EL (cell line): ENCODE measurements at places on chromosomes 1 and 21.

- no peak for DNase-seq
Observed at GRCh38 chr1:217599154-217599553, 31.7 kb downstream of the GPATCH2 start.

GRCh38 chr1:187038784-187039183 is 210.0 kb downstream of the PLA2G4A start:
- DNase-seq, result peak; percentile 4

- DNase-seq, result peak; percentile 52
Observed at GRCh38 chr1:62144238-62144831, 50.3 kb upstream of the L1TD1 start.

DNA sequence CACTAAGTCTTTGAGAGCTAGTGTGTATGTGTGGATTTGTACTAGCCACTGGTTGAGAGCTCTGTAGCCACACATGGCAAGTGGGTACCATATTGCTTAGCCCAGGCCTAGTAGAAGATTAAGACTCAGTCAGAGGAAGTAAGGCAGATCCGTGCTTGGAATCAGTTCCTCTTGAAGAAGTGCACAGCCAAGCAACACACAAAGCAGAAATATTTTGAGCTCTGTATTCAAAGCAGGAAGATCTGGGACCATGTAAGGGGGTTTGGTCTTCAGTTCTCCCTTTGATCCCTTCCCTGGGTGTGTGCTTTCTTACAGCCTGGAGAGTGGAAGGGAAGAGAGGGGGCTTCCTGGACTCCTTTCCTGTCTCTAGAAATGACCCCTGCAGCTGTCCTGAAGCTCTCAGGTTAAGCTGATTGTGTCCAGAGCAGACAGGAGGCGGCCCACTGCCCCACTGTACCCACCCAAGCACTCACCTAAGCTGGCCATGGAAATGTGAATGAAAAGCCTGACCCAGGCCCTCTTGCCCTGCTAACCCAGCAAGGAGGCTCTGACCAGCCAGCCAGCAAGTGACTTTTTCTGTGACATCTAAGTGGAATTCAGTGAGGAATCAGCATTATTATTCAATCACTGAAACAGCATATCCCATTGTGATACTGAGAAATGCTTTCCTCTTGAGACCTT is 3.6 kb downstream of the ETS2 start:
- DNase-seq, result no peak

DNA sequence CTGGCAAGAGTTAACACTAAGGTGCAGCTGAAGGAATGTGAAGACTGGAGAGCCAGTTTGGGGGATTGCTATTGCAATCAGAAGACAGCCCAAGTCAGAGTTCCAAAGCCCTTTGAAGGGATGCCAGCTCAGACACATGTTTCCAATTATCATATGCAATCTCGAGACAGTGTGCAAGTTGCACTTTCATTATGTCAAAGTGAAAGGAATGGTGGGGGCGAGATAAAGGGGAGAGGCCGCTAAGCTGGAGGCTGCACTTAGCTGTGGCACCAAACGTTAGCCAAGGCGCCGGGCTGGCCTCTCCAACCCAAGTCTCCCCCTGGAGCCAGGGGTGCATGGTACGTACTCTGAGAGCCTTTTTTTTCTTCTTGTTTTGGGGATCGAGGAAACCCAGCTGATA is 58.0 kb downstream of the NGF start:
- peak; percentile 96 for DNase-seq

GRCh38 chr21:36706951-36707762 is 8.2 kb downstream of the SIM2 start:
- no peak for DNase-seq

GRCh38 chr1:47991673-47992072 is 5.5 kb downstream of the TRABD2B start:
- no peak for DNase-seq

- DNase-seq, result no peak
Observed at GRCh38 chr1:204502241-204502640, 7.6 kb upstream of the PIK3C2B start.

DNA sequence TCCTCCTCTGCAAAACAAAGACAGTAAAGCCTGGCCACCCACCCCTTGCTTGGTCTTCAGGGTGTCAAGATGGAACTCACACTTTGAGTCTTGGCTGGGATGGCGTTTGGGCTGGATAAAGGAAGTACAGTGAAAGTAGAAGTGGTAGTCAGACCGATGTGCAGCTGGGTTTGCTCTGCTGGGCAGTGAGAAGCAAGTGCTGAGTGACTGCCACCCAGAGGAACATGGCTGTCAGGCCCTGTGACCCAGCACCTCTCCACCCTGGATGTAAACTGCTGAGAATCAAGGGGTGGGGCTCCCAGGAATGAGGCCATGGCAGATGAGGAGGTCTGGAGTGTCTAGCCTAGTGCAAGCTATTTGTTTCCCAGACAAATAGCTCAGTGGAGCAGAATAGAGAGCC is 51.2 kb downstream of the POFUT2 start:
- no peak for DNase-seq

- DNase-seq, result no peak
Observed at GRCh38 chr1:170698301-170699275, 34.7 kb downstream of the PRRX1 start.

- peak; percentile 14 for DNase-seq
Observed at GRCh38 chr1:87880764-87881163, 552.1 kb downstream of the LMO4 start.

- DNase-seq, result no peak
Observed at GRCh38 chr1:157983787-157984186, 9.7 kb upstream of the KIRREL1 start.

DNA sequence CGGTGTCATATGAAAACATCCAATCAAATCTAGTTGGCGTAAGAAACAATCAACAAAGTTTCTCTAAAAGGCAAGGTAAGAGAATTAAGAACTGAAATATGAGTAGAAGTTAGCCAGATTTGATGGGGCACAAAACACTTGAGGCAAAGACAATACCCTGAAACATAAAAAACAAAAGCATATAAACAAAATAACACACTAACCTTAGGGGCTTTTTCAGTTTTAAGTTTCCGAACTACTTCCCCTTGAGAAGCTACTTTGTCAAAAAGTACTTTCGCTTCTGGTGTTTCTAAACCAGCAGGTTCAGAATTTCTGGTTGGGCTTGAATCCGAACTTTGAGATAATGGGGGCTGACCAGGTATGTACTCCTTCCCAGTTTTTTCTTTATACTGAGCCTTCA is 57.9 kb downstream of the EPRS1 start:
- no peak for DNase-seq

- DNase-seq, result no peak
Observed at GRCh38 chr1:44775930-44776729, 790 bp downstream of the RPS8 start.

GRCh38 chr21:39265603-39266002 is 47.8 kb downstream of the BRWD1 start:
- DNase-seq, result no peak

DNA sequence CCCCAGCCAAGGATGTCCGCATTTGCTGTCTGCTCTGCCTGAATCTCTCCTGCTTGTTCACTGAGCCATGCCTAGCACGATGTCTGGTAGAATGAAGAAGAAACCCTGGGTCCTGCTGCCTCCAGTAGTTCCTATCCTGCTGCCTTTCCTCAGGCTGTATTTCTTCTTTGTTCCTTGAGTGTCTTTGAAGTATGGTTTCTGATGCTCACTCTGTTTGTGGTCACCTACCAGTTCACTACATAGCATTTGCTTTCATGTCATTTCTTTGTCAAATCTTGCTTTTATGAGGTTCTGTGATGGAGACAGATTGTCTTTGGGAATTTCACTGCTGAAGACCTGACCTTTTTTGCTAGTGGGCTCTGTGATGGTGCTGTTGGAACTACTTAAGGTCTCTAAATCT is 5.9 kb downstream of the UCK2 start:
- DNase-seq, result no peak

GRCh38 chr1:71089536-71090270 is 8.9 kb upstream of the ZRANB2 start:
- peak; percentile 65 for DNase-seq

DNA sequence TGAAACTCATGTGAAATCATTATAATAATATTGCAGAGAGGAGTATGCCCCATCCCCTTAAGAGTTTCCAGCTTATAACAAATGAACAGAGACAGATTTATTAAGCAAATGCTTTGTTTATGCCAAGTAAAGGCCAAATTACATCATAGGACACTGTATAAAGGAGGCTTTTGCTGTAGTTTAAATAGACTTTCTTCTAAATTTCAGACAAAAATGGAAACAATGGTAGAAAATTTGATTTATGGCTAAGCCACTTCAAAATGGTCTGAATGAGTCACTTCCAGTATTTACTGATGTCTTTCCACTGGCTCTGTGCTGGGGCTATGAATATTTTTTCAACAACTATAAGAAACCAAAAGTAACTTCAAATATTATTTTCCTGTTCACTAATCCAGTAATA is 81.1 kb upstream of the ST6GALNAC5 start:
- DNase-seq, result no peak

DNA sequence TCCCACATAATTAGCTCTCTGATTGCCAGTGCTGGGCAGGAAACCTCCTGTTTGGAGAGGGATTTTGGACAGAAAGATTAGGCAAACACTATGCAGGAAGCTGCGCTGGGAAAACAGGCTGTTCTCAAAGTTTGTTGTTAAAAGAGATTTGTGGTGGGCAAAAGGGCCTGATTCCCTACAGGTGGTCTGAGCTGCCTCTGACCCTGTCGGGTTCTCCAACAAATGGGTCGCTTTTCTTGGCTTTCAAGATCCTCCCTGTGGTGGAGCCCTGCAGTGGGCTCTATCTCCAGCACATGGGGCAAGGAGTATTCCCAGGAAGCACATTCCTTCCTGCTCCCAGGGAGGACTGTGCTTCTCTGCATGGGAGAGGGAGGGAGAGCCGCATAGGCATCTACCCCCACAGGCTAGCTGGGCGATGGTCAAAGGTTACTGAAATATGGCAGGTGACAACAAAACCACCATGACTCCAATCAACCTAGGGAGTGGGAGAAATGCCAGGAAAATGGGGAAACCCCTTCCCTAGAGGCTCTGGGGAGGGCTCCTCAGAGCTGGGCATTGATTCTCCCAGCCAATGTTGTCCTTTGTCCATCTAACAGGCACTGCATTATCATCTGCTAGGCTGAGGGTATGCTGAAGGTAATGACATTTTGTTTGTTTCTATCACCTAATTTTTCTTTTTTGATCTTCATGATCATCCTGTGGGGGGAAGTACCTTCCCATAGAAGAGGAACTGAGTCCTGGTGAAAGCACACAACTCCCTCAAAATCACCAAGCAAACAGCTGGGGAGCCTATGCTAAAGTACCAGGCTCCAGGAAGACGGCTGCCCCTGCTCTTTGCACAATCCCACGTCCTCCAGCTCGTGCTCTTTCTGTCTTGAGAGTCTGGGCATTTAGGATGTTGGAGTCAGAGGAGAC is 85.3 kb downstream of the PLXNA2 start:
- DNase-seq, result no peak

DNA sequence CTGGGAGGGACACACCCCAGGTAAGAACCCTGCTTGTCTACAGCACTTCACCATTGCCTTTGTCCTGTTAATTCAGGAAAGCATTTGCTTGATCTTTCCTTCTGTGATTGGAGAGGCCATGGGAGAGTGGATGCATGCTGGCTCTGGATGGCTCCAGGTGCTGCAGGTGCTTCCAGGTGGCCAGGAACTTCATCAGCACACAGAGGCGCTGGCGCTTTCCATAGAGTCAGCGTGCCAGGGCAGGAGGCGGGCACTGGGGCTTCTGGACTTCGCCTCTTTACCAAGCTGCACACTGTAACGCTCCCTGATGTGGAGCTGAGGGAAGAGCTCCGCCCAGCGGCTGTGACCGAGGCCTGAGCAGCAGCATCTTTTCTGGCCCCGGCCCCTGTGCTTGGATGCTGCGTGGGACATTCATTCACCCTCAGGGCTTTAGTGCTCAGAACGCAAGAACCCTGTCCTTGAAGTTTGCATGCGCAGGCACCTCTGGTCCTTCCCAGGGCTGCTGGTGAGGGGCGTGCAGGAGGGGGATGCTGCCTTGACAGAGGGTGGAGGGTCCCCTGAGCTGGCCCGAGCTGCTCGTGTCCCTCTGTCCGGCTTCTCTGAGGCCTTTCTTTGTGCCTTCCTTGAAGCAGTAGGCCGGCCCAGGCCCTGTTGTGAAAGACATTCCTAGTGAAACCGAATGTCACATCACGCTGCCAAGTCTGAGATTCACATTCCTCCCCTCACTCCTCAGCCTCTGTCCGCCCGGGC is 1.6 kb upstream of the MX2 start:
- peak; percentile 59 for DNase-seq

DNA sequence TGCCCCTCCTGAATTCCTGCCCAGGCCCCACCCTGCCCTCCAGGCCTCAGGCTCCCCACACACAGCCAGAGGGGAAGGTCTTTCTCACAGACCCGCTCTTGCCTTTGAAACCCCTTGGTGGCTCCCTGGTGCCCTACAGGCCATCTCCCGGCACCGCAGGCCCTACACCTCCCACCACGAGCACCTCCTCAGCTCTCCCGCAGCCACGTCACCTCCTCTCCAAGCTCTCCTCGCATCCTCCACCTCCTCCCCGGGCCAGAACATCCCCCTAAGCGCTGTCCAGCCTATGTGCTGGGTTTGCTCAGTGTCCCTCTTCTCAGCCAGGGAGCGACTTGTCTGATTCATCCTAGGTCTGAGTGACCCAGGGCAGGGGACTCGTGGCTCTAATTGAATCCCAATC is 66.4 kb downstream of the DMRTB1 start:
- DNase-seq, result no peak

DNA sequence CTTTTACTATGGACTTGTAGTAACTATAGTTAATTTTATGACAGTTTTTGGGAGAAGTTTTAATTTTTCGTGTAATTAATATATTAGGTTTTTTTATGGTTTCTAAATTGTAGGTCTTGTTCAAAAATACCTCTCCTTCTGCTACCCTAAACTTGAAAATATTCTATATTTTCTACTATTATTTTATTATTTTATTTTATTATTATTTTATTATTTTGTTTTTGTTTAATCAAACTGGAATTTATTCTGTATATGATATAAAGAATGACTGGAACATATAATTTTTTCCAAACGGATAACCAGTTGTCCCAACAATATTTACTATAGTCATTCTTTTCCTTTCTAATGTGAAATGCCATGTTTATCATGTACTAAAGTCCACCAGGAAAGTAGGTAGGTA is 17.1 kb upstream of the AGO4 start:
- DNase-seq, result no peak
